NCI-H1105 treated with DMSO at 0.1 percent for 48 hours (cell line): ENCODE measurements at places on chromosomes 3 and 15.

DNA sequence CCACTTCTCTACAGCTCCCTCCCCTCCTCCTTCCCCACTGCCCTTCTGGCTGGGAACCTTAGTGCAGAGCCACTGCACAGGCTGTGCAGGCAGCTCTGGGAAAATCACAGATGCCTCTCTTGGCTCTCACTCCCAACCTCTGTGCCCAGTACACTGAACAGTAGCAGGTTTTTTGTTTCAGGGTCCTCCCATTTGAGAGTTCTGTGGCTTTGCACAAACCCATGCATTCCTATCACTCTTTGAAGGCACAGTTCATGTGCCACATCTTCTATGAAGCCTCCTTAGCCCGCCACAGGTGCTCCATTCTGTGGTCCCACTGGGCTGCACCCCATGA lies 103.9 kb downstream of the SNRK start:
- no peak for DNase-seq

DNA sequence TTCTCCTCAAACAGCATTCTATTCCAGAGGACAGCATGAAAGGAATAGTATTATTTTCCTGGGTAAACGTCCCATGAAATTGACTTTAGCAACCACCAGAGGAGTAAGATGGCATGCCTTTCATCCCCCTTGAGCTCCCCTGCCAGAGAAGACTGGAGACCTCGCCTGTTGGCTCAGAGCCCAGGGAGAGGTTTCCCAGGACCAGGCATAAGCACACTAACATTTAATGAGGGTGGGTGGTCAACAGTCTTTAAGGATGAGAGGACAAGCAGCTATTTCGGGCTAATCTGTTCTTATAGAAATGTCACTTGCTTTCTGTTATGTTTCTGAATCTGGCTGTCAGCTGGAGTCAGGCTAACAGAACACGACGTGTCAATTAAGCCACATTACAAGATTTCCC lies 390.5 kb downstream of the GABRG3 start:
- DNase-seq: no peak

GRCh38 chr3:42535981-42536784 lies 33.7 kb downstream of the VIPR1 start:
- no peak for DNase-seq

GRCh38 chr3:69647511-69648110 lies 91.7 kb upstream of the MITF start:
- no peak for DNase-seq

GRCh38 chr15:22237891-22238275 lies 157.6 kb downstream of the OR4M2 start:
- DNase-seq: no peak
